Endothelial cell (in vitro differentiated cells): ENCODE measurements at places on chromosomes 12 and 14.
A peak's percentile ranks its signal among the peaks of the same experiment; 100 is the strongest.

- DNase-seq: no peak
Measured at GRCh38 chr12:94535510-94535921, 75.8 kb upstream of the CEP83 start.

DNA sequence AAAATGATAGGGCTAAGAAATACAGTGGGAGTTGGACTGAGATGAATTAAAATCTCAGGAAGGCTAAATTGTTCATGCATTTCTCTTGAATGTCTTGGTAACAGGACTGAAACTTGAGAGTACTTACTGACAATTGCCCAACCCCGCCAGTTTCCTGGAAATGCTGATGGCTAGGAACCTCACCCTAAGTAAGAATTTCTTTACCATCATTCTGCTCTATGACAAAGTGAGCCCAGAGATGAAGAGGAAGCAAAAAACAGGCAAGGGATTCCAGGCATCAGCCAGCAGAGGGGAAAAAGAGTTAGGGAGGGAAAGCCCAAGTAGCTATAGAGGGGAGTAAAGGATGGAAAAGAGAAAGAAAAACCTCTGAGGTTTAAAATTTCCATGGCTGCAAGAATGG lies 397.7 kb downstream of the MDGA2 start:
- DNase-seq: no peak

GRCh38 chr12:20305470-20305869 lies 62.9 kb upstream of the PDE3A start:
- DNase-seq: no peak

GRCh38 chr12:107091989-107092641 lies 1.2 kb downstream of the CRY1 start:
- peak; percentile 60 for DNase-seq

- DNase-seq: no peak
Measured at GRCh38 chr12:67592228-67593011, 56.1 kb upstream of the DYRK2 start.

DNA sequence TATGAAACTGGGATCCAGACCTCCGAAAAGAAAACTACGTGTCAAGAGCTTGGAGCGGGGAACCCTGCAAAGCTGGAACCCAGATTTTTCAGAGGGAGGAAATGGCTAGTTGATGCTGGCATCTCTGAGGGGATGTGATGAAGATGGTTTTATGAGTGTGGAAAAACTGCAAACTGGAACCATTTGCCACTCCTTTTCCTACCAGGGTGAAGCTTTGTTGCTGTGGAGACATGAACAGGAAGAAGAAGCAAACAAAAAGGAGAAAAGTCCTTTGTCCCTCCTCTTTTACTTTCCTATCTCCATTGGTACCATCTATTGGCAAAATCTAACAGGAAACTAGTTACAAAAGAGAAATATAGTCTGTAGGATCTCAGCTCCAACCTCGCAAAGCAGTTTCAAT lies 39.2 kb downstream of the CDK17 start:
- no peak for DNase-seq

GRCh38 chr14:93940437-93940836 lies 13.3 kb downstream of the FAM181A start:
- DNase-seq: no peak

DNA sequence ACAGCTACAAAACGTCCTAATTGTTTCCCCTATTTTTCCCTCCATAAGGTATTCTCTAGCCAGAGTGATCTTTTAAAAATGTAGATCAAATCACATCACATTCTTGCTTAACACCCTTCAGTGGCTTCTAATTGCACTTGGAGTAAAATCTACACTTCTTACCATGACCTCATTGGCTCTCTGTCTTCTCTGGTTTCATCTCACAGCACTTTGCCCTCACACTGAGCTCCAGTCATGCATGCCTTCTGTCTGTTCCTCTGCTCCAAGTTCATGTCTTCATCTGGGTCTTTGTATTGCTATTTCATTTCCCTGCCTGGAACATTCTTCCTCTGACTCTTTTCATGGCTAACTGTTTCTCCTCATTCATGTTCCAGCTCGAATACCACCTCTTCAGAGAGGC lies 220.4 kb upstream of the GARIN6 start:
- DNase-seq: no peak

DNA sequence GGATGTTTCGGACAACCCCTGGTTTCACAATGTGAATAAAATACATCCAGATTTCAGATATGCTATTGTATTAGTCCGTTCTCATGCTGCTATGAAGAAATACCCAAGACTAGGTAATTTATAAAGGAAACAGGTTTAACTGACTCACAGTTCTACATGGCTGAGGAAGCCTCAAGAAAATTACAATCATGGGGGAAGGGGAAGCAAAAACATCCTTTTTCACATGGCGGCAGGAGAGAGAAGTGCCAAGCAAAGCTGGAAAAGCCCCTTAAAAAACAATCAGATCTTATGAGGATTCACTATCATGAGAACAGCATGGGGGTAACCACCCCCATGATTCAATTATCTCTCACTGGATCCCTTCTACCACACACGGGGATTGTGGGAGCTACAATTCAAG lies 451.7 kb downstream of the MDGA2 start:
- DNase-seq: no peak

DNA sequence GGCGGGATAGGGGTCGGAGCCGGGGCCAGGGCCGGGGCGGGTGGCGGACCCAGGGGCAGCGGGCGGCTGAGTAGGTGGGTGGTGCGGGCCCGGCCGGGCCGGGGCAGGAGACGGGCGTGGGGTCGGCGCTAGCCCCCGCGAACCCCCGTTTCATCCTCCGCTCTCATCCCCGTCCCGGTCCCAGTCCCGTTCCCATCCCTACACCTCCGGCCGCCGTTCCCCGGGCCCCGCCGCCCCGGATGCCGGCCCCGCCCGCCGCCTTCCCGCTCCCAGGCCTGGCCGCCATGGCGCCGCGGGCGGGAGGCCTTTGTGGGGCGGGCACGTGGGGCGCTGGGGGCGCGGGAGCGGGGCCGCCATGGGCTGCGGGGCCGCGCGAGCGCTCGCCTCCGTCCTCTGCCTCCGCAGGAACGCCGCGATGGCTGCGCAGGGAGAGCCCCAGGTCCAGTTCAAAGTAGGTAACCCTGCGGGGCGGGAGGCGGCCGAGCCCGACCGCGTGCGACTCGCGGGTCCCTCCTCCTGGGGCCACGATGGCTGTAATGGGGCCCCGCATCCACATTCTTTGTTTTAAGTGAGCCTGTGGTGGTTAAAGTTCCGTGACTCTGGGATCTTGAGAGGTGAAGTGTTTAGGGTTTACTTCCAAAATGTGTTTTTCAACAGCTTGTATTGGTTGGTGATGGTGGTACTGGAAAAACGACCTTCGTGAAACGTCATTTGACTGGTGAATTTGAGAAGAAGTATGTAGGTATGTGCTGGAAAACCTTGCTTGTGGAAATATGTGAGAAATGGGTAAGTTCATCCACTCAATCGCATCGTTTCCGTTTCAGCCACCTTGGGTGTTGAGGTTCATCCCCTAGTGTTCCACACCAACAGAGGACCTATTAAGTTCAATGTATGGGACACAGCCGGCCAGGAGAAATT lies 572 bp downstream of the RAN start:
- DNase-seq: peak; percentile 35

DNA sequence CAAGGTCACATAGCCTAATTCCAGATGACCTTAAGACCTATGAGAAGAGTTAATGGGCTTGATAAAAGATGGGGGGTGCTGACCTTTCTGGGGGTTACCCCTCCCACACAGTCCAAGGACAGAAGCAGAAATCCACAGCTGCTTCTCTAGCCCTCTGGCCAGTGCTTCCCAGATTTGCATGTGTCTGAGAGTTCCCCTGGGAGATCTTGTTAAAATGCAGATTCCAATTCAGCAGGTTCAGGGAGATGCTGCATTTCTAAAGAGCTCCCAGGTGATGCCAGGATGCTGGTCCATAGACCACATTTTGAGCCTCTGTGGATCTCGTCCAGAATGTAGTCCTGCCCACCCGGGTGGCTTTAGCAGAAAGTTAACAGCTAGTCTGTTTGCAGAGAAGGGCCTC lies 82.1 kb downstream of the WSCD2 start:
- no peak for DNase-seq

DNA sequence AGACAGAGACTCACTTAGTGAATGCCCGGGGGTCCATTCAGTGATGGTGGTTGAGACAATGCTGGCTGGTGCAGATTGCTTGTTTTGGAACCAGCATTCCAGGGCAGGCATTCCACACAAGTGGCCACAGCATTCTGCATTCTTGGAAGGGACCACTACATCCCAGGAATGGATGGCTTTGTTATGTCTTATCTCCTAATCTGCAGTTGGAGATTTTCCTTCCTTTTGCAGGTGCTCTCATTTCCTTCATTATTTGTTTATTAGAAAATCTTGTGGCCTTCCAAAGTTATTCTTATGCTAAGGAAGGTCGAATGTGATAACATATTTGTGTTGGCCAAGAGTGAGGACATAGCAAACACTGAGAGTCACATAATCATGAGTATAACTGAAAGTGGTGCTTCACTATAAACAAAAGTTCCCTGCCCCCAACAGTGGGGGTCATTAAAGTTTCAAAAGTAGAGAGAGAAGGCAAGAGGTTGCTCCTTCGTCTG lies 66.0 kb downstream of the BMP4 start:
- DNase-seq: no peak

- no peak for DNase-seq
Measured at GRCh38 chr12:4720637-4720995, 416 bp downstream of the GALNT8 start.

- DNase-seq: no peak
Measured at GRCh38 chr14:94374749-94375260, 13.6 kb downstream of the SERPINA1 start.

GRCh38 chr12:20206410-20206809 lies 161.9 kb upstream of the PDE3A start:
- no peak for DNase-seq

GRCh38 chr12:13367973-13368372 lies 171.4 kb downstream of the EMP1 start:
- no peak for DNase-seq

DNA sequence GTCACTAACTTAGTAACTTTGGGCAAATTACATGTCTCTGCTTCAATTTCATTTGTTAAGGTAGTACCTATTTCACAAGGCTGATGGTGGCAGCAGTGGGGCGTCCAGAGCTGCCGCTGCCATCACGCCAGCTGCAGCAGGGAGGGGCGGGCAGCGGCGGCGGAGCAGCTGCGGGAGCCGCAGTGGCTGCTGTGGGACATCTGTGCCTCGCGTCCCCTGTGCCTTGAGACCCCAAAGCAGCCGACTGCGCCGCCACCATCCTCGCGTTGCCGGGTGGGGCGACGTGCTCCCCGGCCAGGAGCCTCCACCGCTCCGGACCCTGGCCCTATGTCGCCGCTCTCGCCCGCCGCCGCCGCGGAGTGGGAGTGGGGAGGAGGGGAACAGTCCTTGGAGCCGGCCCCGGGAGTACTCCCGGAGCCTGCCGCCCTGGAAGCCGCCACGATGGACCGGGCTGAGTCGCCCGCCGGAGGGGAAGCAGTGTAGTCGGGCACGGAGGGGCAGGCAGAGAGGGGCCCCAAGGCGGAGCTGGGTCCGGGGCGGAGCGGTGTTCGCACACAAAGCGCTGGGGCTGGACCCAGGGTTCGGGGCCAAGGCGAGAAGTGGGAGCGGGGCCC lies 51.4 kb downstream of the A2M start:
- DNase-seq: peak; percentile 69

- DNase-seq: no peak
Measured at GRCh38 chr12:24903329-24904088, 45.4 kb downstream of the BCAT1 start.

DNA sequence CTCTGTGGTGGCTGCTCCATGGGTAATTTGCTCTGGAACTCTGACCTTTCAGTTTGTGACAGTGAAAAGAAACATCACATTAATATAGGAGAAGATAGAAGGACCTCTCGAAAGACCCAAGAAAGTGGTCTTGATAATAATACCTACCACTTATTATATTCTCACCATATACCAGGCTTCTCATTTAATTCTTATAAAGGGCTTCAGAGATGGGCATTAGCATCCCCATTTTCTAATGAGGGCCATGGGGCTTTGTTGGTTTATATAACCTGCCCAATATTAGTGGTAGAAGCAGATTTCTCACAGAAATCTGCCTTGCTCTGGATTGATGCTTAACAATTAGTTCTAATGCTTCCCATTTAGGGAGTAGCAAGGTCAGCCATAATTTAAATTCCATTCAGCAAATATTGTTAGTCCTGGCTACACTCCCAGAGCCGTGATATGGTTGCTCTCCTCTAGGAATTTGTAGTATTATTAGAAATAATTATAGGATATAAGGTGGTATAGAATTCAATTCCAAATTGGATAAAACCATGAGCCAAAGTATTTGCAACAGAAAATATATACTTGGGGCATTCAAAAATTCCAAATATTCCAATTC lies 7.4 kb upstream of the AMIGO2 start:
- DNase-seq: no peak

- no peak for DNase-seq
Measured at GRCh38 chr12:124622331-124622730, 54.9 kb upstream of the NCOR2 start.
